ENCODE measurements at places on chromosomes 4 and X. TPM values are rescaled to one million over a fixed set of nuclear protein-coding genes. Genes with fewer than 3 reads are reported as not detected.

Gene DMP1
- total RNA-seq = not detected

Gene PABPC5
- 1.8 TPM for total RNA-seq

Gene ELOVL6
- 23.0 TPM for total RNA-seq

Gene PRSS48
- not detected for total RNA-seq

Gene CLDN2
- not detected for total RNA-seq

Gene IL21
- not detected for total RNA-seq

Gene PKD2
- 197 TPM for total RNA-seq

Gene TBX22
- total RNA-seq = not detected

Gene CT83
- not detected for total RNA-seq

Gene TSPAN7
- total RNA-seq = 0.82 TPM

Gene PHF8
- total RNA-seq = 17.1 TPM

Gene UGT2A1
- total RNA-seq = not detected

Gene NEXMIF
- total RNA-seq = not detected

Gene SMR3B
- not detected for total RNA-seq

Gene CDS1
- 0.36 TPM for total RNA-seq

Gene ALPK1
- total RNA-seq = 14.1 TPM

Gene HTN1
- not detected for total RNA-seq

Gene CT45A3
- total RNA-seq = not detected

Gene RGN
- 2.4 TPM for total RNA-seq

Gene DRP2
- 0.41 TPM for total RNA-seq

Gene MAP3K15
- total RNA-seq = not detected

Gene PPP1R2C
- total RNA-seq = not detected

Gene PASD1
- not detected for total RNA-seq

Gene PIR
- 40.8 TPM for total RNA-seq

Gene NPNT
- total RNA-seq = not detected

Gene HTN3
- total RNA-seq = not detected

Gene TCEAL9
- 225 TPM for total RNA-seq

Gene PCYT1B
- 0.74 TPM for total RNA-seq

Gene CENPE
- 26.9 TPM for total RNA-seq

Gene DCAF4L1
- 0.25 TPM for total RNA-seq

Gene RADX
- 18.8 TPM for total RNA-seq

Gene G3BP2
- total RNA-seq = 407 TPM

Gene MXRA5
- 4.7 TPM for total RNA-seq

Gene USP51
- 2.2 TPM for total RNA-seq

Gene DCAF12L2
- total RNA-seq = not detected

Gene MSX1
- total RNA-seq = 4.3 TPM

Gene CCNB3
- total RNA-seq = 0.82 TPM

Gene SULT1B1
- 1.3 TPM for total RNA-seq

Gene CT55
- total RNA-seq = not detected

Gene CENPVL2
- total RNA-seq = 0.41 TPM

Gene PABPC1L2B
- not detected for total RNA-seq

Gene FAT1
- 114 TPM for total RNA-seq

Gene POU3F4
- total RNA-seq = not detected

Gene TMEM31
- not detected for total RNA-seq

Gene RPL39
- 2,998 TPM for total RNA-seq

Gene F8A3
- total RNA-seq = 0.72 TPM

Gene AKAP4
- total RNA-seq = under 0.01 TPM

Gene IL2RG
- total RNA-seq = not detected

Gene PHOX2B
- not detected for total RNA-seq

Gene PPEF2
- not detected for total RNA-seq

Gene PPP2R2C
- not detected for total RNA-seq

Gene CTAG2
- not detected for total RNA-seq

Gene FAM9B
- total RNA-seq = not detected

Gene IBSP
- total RNA-seq = not detected
